Stimulated activated CD4-positive, alpha-beta T cell treated with anti-CD3 and anti-CD28 coated beads, Interleukin-1b, Interleukin-23, amount 100 ng/mL, for 24 hours (primary cell): ENCODE measurements at places on chromosomes 11 and 22.

GRCh38 chr11:59759900-59760299 lies 4.7 kb downstream of the STX3 start:
- no peak for DNase-seq

DNA sequence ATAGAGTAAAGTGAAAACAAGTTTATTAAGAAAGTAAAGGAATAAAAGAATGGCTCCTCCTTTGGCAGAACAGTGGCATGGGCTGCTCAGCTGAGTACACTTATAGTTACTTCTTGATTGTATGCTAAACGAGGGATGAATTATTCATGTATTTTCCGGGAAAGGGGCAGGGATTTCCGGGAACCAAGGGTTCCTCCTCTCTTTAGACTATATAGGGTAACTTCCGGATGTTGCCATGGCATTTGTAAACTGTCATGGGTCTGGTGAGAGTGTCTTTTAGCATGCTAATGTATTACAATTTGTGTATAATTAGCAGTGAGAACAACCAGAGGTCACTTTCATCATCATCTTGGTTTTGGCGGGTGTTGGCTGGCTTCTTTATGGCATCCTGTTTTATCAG lies 23.5 kb upstream of the SPTY2D1 start:
- DNase-seq = no peak

DNA sequence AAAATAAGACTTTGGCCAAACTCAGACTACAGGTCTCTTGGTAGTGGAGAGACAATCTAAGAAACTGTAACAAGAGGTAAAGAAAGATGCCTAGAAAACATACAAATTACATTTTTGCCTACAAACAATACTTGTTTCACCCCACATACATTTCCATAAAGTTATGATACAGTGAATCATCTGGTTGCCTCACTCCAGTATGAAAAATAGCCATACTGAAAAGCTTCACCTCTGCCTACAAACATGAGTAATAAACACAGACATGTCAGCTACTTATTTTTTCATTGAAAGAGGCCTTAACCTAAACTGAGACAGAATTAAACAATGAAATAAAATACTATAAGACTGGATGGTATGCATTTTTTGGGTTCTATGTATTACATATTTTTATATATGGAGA lies 1463.0 kb downstream of the FAM181B start:
- no peak for DNase-seq

DNA sequence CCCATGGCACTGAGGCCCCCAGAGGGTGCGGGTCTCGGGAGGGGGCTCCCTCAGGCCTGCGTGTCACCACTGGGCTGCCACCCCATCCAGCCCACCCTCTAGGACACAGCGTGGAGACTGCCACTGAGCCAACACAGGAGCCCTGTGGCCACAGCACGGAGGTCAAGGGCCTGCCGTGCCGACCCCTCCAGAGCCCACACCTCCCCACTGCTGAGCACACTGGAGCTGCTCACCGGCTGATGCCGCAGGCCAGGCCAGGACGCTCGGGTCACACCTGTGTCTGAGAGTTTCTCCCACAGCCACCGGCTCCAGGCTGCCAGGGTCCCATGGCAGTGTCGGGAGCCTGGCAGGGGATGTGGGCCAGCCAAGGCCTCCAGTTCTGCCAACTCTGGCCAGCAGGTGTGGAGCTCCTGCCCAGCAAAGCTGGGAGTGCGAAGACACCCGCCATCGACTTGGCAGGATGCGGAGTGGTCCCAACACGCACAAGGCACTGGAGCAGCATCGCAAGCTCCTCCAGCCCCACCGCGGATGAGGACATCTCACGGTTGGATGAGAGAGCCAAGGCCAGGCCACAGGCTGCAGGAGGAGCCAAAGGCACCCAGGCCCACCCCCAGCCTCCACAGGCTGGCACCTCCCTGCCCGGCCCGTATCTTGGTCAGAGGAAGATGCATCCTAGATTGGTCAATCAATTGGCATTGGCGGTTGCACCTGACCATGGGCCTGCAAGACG lies 187.1 kb downstream of the BRD1 start:
- DNase-seq = no peak

GRCh38 chr11:93775289-93775688 lies 8.8 kb upstream of the MED17 start:
- no peak for DNase-seq

GRCh38 chr11:68315171-68315920 lies 3.0 kb downstream of the LRP5 start:
- no peak for DNase-seq

GRCh38 chr22:20084547-20085413 lies 4.7 kb downstream of the DGCR8 start:
- no peak for DNase-seq
